GM12865 (cell line): ENCODE measurements at places on chromosomes 7 and 10.

GRCh38 chr7:100177045-100178001 is at the start of the genes GPC2 and STAG3:
Gene GPC2, minus strand, starts transcription at chr7:100177381. Its CDS starts 182 bp downstream, at chr7:100177199.
Gene STAG3, plus strand, starts transcription at chr7:100177918. Its CDS starts 2,639 bp downstream, at chr7:100180557.
- peak; percentile 97 for DNase-seq

DNA sequence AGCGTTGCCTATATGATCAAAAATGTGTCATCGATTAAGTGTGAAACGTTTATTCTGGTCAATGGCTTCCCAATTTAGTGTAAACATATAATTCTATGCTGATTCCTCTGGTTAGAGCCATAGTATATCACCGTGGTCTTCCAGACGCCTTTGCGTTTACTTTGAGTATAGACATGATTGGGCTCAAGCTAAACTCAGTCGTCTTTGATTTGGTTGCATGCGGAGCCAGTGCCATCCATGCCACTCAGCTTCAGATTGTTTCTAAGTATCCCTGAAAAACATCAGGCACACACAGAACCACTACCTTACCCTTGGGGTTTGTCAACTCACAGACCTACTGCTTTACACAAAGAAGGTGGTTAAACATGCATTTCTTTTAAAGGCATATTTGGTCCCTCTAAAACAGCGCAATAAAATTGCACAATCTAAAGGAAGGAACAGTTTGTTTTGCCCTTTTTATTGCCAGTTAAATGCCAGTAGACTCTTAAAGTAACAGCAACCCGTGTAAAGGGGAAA is 273.6 kb upstream of the KLF6 start:
- DNase-seq = no peak

GRCh38 chr7:40700653-40701421 is 566.0 kb downstream of the SUGCT start:
- peak; percentile 9 for DNase-seq

DNA sequence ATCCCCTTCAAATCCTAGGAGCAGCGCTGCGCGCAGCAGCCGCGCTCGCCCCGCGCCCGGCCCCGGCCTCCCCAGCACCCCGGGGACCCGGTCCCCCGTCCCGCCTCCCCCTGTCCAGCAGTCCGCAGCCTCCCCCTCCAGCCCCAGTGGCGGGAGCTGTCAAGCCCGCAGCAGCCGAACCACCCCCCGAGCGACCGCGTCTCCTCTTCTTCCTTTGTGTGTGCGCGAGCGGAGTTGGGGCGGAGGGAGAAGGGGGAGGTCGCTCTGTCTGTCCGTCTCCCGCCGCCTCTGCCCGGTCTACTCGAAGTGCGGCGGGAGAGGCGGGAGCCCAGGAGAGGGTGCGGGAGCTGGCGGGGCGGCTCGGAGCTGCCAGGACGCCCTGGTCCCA is 375 bp upstream of the CHN2 start:
- no peak for DNase-seq

GRCh38 chr10:103649654-103650423 is 156.3 kb downstream of the NEURL1 start:
- DNase-seq = no peak

GRCh38 chr10:122282909-122283308 is 11.8 kb downstream of the BTBD16 start:
- no peak for DNase-seq

GRCh38 chr7:106047184-106047583 is 64.9 kb downstream of the SYPL1 start:
- no peak for DNase-seq

DNA sequence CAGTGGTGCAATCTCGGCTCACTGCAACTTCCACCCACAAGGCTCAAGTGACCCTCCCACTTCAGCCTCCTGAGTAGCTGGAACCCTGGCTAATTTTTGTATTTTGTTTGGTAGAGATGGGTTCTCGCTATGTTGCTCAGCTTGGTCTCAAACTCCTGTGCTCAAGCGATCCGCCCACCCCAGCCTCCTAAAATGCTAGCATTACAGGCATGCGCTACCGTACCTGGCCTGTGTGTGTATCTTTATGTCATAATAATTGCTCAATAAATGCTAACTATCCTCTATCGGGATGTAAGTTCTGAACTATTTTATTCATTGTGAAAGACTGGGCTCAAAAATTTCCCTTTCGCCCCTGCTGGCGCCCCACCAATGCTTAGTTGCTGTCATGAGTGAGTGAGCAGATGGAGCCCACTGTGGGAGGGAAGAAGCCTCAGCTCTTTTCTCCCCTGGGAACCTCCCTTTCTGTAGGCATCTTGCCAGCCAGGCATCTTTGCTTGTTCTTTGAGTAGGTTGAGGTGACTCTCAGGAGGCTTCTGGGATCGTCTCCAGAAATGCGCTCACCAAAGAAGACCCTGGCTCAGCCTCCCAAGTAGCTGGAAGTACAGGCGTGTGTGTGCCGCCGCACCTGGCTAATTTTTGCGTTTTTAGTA is 38.3 kb downstream of the CAMK1D start:
- DNase-seq = no peak

DNA sequence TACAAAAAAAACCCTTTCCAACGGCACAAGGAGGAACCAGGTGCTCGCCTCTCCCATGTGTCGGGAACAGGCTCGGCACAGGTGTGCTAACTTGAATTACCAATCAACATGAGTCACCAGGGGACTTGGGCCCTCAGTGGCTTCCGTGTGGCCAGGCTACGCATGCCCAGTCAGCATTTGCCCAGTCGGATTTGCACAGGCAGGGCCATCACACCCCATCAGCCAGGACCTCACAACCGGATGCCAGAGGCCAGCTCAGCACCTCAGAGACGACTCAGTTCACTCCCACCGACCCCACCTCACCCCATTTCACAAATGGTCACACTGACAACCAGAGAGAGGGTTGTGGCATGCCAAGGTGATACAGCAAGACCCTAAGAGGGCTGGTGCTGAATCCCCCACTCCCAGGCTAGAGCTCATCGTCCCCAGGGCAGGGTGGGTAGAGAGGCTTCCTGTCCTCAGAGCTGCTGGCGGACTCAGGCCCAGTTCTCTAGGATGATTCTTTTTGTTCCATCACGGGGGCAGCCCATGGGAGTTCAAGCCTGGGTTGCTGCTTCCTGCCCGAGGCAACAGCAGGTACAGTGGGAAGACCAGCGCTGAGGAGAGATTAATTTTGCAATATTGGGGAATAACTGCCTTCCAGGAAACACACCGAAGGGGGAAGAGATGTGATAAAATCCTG is 13.6 kb downstream of the ANXA11 start:
- no peak for DNase-seq

GRCh38 chr7:35253710-35254495 is at the start of gene TBX20:
Gene TBX20, minus strand, starts transcription at chr7:35254100. Its CDS starts 480 bp downstream, at chr7:35253620.
- DNase-seq = peak; percentile 32

DNA sequence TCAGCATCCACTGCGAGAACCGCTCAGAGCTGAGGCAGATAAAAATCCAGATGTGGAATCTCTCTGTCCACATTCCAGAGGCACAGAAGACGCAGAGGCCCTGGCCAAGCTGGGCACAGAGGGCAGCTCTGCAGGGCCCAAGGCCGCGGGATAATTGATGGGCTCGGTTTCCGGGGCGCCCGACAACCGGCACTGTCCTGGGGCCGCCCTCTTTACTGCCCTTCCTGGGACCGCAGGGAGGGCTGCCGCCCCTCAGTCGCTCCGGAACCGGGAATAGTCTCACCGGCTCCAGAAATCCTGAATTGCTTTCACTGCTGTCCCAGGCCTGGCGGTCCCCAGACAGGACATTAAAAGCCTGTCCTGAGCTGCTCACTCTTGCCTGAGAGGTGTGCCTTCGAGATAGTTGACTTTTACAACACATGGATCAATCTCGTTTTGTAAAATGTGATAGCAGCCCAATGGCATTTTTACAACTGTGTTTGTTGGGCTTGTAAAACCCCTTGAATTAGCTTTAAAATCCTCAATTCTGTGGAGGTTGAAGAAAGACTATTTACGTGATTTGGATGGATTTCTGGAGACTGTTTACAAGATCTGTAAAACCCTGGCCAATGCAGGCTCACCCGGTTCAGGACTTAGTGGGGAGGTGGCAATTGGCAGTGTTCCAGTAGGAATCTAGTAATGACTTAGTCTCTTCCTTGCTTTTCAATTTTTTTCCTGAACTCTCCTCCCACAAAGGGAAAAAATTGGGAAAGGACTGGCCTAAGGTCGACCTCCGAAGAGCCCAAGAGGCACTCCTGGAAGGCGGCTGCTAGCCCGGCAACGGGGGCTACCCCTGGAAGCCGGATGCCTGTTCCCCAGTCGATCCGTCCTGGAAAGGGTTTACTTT is 1.4 kb upstream of the HOXA6 start:
- no peak for DNase-seq

- no peak for DNase-seq
Observed at GRCh38 chr7:70596598-70596913, 535.4 kb upstream of the GALNT17 start.

- DNase-seq = no peak
Observed at GRCh38 chr7:38902449-38902848, 6.5 kb downstream of the VPS41 start.

DNA sequence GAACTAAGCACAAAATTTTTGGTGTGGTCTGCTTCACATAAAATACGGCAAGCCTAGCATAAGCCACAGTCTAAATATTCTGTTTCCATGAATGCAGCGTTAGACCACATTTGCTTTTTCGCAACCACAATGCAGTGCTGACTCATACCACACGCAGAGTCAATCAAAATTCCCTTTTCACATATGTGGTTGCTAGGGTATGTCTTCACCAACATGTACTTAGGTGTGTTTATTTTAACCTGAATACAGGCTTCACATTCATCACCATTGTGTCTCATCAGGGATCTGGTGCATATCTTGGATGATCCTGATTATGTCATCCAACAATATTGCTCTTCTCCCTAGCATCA is 90.8 kb downstream of the CHN2 start:
- peak; percentile 72 for DNase-seq

DNA sequence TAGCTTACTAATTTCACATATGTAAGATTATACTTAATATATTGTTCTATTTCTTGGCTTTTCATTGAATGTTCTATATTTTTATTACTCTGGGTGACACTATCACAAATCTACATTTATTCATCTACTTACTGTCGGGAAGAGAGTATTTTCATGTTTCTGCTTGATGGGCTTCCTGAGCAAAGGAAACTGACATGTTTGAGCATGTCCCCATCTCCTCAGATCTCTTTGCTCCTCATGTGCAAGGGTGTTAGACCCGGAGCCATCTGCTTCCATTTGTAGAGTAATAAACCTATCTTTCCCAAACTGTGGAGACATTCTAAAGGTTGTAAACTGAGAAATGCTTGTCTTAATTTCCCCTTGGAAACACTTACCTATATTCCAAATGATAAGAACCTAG is 103.5 kb downstream of the LSMEM1 start:
- DNase-seq = no peak
